Cardiac septum (tissue), 1 donor: ENCODE measurements at places on chromosomes 2 and 18. TPM values are rescaled to one million over a fixed set of nuclear protein-coding genes. Genes with fewer than 3 reads are reported as not detected.
A peak's percentile ranks its signal among the peaks of the same experiment; 100 is the strongest.

MBD1 gene
- total RNA-seq = 54.4 TPM

NDC80 gene
- total RNA-seq = 0.57 TPM

FEV gene
- total RNA-seq = not detected

DNA sequence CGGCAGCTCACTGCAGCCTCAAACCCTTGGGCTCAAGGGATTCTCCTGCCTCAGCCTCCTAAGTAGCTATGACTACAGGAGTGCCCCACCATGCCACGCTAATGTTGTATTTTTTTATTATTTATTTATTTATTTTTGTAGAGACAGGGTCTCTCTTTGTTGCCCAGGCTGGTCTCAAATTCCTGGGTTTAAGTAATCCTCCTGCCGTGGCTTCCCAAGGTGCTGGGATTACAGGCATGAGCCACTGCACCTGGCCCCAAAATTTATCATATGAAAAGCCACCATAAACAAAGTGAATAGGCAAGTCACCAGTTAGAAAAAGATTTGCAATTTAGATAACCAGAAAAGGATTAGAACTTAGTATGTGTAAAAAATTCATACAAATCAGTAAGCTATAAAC, 138.6 kb upstream of the NCK2 start:
- no peak for DNase-seq

DNA sequence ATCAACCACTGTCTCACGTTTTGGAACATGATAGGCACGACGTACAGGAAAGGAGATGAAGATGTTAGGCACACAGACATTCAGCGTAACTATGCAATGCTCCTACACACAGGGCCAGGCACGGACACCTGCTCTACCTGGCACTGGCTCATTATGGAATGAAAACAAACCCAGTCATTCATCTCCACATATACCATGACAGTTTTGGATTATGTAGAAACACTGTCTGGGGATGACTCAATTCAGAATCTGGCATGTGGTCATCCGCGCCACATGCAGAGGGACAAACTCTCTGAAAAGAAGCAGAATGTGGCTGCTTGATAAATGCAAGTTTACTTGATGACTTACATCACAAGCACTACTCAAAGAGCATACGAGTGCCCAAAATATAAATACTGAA, 29.5 kb upstream of the NFU1 start:
- DNase-seq = no peak

CRYBA2 gene
- total RNA-seq = not detected

GRCh38 chr2:30577151-30577550, 130.1 kb downstream of the LCLAT1 start:
- DNase-seq = no peak

SIX2 gene
- total RNA-seq = 0.89 TPM

ESPNL gene
- total RNA-seq = 0.08 TPM

DNA sequence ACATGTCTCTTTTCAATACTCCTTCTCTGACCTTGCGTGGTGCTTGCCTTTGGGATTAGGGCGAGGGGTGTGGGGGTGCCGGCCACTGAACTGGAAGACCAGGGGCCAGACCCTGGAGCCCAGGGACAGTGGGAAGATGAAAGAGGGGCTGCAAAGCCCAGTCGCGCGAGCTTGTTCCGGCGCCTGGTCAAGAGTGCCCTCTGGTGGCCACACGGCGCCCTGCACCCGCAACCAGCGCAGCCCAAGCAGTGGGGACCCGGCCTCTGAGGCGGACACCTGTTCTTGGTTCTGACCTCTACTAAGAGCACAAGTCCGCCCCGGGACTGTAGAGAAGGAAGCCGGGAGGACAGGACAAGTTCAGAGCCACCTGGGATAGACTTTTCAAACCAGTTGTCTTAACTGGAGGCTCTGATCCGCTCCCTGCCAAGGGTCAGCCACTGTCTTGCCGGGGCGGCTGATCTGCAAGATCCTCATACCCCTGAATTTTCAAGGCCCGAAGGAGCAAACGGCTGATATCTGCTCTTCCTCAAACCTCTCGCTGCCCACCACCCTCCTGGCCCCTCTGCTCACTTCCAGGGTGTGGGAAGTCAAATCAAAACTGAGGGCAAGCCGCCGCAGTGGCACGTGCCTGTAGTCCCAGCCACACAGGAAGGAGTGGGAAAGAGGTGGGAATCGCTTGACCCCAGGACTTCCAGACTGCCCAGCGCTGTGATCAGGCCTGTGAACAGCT, 14.9 kb upstream of the MSH6 start:
- DNase-seq = peak; percentile 89

DNA sequence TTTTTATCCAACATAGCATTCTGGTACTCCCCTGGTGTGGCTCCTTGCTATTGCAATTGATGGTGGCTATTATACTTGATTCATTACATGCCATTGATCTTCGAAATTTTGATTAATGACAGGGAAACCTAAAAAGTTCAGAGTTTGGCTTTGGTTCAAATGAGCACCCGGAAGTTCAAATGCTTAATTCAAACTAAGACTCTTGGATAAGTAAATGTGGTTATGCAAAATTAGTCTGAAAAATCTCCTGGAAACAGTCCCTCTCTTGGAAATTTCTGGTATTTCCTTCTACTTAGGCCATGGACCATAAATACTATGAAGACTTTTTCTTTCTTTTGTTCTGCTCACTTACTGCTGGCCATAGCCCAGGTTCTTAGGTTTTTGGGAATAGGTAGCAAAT, 65.3 kb upstream of the SMIM21 start:
- no peak for DNase-seq
